Upper lobe of left lung (tissue), 6 donors: ENCODE measurements at places on chromosomes 4 and X. TPM values are rescaled to one million over a fixed set of nuclear protein-coding genes. Genes with fewer than 3 reads are reported as not detected.

DNA sequence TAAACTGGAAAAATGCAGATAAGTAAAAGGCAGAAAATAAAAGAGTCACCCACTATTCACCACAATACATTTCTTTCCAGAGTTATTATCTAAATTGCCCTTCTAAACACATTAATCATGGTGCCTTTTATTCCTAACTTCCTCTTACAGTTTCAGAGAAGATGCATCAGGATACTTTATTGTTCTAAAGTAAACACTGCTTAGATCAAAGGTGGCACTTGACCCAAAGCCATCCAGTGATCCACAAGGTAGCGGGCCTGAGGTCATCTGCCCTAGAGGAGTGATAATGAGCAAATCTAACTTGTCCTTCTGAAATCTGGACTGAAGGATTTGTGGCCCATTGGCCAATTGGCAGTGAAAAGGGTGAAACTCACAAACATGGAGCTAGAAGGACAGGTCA is 12.0 kb upstream of the TMEM154 start:
- H3K4me3 ChIP-seq: no peak overlapping the region
- no peak for DNase-seq
- no peaks in the 10 kb centered on the region for H3K36me3 ChIP-seq
- H3K4me1 ChIP-seq: no peaks in the 10 kb centered on the region
- no peak overlapping the region for H3K27ac ChIP-seq

DNA sequence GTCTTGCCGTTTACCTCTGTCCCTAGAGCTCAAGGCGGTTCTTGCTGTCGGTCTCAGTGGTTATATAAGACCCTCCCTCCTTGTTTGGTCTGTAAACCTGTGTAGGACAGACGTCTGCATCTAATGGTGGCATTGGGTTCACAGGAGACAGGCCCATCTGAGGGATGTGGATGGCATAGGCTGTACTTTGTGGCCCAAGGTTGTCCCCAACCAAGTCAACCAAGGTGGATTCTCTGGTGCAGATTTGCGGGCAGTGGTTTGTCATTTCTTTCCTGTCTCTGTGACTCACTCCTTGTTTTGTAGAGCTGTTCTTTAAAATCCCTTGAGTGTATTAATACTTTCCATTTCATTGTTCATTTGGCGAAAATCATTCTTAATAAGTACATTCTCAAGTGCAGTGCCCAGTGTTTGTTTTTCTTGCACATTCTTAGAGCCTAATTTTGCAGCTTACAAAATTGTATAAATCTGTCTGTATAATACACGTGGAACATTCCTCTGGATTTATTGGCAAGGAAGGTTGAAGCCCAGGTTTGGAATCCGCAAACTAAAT is 68.0 kb upstream of the TLR2 start:
- no peak overlapping the region for H3K27ac ChIP-seq
- no peak overlapping the region for H3K4me3 ChIP-seq
- peaks cover 14% of the 10 kb centered on the region for H3K36me3 ChIP-seq
- no peaks in the 10 kb centered on the region for H3K4me1 ChIP-seq
- no peaks in the 10 kb centered on the region for H3K27me3 ChIP-seq

- H3K27me3 ChIP-seq: no peaks in the 10 kb centered on the region
- H3K27ac ChIP-seq: no peak overlapping the region
- no peak for DNase-seq
- H3K4me3 ChIP-seq: no peak overlapping the region
- no peaks in the 10 kb centered on the region for H3K4me1 ChIP-seq
Measured at GRCh38 chr4:155906554-155907247, 3.2 kb downstream of the TDO2 start.

DNA sequence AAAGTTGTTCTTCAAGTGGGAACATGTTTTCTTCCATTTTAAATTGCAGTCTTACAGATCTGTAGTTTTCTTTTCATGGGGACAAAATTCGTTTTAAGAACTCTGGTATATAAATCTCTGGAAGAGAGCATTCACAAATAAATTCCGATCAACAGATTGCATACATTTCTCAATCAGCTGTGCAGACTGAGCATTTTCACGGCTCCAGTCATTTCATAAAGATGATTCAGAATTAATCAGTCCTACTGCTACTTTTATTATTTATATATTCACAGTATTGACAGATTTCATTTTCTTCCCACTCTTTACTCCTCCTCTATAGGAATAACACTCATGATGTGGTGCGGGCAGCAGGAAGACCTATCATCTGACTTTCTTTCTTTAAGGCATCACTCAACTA is 534.9 kb upstream of the FTHL17 start:
- H3K27ac ChIP-seq: no peak overlapping the region
- DNase-seq: no peak
- H3K36me3 ChIP-seq: no peaks in the 10 kb centered on the region
- no peak overlapping the region for H3K4me3 ChIP-seq

DNA sequence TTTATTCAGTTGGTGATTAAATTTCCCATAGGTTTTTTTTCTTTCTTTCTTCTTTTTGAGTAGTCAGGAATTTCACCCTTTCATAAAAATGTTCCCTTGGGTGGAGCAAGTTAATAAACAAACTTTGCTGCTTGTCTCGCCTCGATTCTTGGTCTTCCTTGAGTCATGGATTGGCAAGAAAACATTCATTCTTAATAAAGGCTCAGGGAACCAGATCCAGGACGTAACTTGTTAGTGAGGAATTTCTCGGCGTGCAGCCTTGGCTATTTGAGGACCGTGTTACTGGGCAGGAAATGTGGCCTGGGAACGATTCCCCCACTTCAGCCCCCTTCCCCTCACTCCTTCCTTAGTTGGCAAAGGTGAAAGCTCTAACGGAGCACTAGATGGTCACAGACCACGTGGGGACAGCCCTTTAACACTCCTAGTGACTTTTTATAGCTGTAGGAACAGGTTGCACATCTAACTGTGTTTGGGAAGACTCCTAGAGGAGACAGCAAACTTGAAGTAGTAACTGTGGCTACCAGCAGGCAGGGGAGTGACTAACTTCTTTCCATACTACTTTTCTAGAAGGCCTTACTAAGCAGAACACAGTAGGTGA is 106.8 kb downstream of the UCHL1 start:
- peaks cover 26% of the 10 kb centered on the region for H3K4me1 ChIP-seq
- no peaks in the 10 kb centered on the region for H3K27me3 ChIP-seq
- peak overlapping the region; percentile 74 for H3K27ac ChIP-seq
- H3K4me3 ChIP-seq: peak overlapping the region; percentile 89
- no peaks in the 10 kb centered on the region for H3K36me3 ChIP-seq
- DNase-seq: no peak

DNA sequence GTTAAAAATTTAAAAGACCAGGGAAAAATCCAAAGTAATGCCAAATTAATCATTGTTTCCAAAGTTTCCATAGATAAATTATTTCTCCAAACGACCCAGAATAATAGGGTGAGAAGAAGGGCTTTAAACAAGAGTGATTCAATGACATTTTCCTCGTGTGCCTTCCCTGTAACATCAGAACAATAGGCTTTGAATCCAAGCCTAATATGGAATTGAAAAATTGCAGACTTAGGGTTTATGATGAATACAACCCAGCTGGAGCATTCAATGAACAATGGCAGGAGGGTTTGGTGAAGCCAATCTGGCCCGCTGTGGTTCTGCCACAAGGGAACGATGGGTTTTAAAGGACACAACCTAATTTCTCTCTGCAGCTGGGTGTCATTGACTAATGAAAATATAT is 94.2 kb downstream of the CBLL2 start:
- no peak for DNase-seq
- H3K27me3 ChIP-seq: no peaks in the 10 kb centered on the region
- no peak overlapping the region for H3K4me3 ChIP-seq
- H3K27ac ChIP-seq: no peak overlapping the region
- H3K36me3 ChIP-seq: no peaks in the 10 kb centered on the region

- no peak overlapping the region for H3K27ac ChIP-seq
- H3K4me3 ChIP-seq: no peak overlapping the region
- DNase-seq: no peak
- no peaks in the 10 kb centered on the region for H3K4me1 ChIP-seq
Measured at GRCh38 chrX:52265713-52266112, 81.0 kb downstream of the MAGED4 start.

DNA sequence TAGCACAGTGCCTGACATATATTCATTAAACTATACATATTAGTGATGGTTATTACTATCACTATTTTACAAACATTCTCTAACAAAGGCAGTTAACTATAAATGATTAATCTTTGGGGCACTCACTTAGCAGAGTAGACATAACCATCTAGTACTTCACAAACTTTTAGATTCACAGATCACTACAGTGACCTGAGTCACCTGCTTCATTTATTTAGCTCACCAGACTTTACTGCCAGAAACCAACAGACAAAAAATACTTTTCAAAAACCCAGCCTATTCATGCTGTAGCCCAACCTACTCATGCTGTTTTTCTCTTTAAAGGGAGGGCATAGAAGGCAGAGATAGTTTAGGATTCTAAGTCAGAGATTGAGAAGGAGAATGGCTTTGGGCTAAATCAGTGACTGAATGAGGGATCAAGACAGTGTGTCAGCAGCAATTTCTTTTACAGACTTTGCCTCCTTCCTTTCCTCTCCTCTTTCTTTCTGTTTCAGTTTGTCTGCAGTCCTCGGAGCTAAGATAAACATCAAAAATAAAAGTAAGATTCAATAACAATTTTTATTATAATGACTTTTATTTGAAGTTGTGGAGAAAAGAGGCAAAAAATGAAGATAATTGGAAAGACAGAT is 34.7 kb upstream of the PDE5A start:
- peak overlapping the region; percentile 29 for H3K27ac ChIP-seq
- peaks cover 3% of the 10 kb centered on the region for H3K4me1 ChIP-seq
- no peak for DNase-seq

GPRASP2 gene
- 3.3 TPM for total RNA-seq

SHROOM3 gene
- 98.5 TPM for total RNA-seq

FGF13 gene
- total RNA-seq: 1.0 TPM

ARSD gene
- total RNA-seq: 47.3 TPM

RBM46 gene
- total RNA-seq: not detected

SULT1E1 gene
- total RNA-seq: 1.9 TPM

SERPINA7 gene
- total RNA-seq: not detected

KCND1 gene
- 3.1 TPM for total RNA-seq

HADH gene
- total RNA-seq: 57.1 TPM

TMEM144 gene
- 15.8 TPM for total RNA-seq
